ENCODE measurements at places on chromosomes 13 and 19.

GRCh38 chr19:10285393-10285792, 1.4 kb upstream of the ICAM4 start:
- DNase-seq: no peak

- peak; percentile 53 for DNase-seq
Measured at GRCh38 chr19:41218615-41219507, at the start of gene AXL. Gene AXL, plus strand, starts transcription at chr19:41219223. Its CDS starts 170 bp downstream, at chr19:41219393.

- no peak for DNase-seq
Measured at GRCh38 chr19:34457446-34457845, 24.1 kb upstream of the WTIP start.

GRCh38 chr13:106107061-106107460, 428.4 kb downstream of the EFNB2 start:
- DNase-seq: no peak

DNA sequence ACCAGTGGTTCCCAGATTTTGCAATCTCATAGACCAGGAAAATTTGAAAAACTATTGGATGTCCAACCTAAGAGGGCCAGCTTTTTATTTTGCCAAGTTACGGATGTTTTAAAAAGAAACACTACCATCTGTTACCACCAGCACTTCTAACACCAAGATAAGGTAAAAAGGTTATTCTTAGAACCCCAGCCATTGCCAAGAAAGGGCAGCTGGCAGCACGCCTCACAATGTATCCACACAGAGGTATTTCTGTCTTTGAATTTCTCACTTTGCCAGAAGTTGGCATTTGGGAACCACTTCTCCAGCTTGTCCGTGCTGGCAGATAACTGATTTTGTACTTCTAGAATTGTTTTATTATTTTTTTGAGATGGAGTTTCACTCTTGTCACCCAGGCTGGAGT, 28.7 kb downstream of the CAPN12 start:
- DNase-seq: no peak

DNA sequence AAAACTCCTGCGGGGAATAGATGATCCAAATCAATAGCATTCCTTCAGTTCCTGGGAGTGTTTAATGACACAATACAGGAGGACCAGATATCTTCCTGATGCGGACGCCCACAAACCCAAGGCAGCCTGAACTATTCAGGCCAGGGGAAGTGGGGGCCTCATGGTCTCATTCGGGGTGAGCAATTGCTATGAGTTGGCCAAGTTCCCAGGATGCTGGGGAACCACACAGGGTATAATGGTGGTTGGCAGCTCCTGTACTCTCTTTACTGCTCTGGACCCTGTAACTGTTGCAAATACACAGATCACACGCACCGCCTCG, 401.2 kb downstream of the IRS2 start:
- no peak for DNase-seq

DNA sequence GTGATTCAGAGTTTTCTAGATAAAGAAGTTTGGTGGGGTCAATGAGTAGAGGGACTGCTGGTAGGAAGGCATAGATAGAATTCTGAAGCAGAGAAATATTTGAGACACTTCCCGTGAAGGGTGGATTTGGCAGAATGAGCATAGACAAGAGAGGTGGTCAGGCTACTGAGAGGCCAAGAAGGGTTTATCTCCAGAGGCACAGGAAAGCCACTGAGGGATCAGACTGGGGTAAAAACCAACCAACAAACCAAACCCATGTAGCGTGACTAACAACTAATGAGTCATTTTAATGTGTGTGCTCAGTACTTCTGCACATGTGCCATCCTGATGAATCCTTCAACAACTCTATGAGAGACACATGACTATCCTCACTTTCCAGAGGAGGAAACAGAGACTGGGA, 60.0 kb upstream of the SERP2 start:
- no peak for DNase-seq

- DNase-seq: no peak
Measured at GRCh38 chr13:113753171-113753570, 5.9 kb upstream of the TMEM255B start.

DNA sequence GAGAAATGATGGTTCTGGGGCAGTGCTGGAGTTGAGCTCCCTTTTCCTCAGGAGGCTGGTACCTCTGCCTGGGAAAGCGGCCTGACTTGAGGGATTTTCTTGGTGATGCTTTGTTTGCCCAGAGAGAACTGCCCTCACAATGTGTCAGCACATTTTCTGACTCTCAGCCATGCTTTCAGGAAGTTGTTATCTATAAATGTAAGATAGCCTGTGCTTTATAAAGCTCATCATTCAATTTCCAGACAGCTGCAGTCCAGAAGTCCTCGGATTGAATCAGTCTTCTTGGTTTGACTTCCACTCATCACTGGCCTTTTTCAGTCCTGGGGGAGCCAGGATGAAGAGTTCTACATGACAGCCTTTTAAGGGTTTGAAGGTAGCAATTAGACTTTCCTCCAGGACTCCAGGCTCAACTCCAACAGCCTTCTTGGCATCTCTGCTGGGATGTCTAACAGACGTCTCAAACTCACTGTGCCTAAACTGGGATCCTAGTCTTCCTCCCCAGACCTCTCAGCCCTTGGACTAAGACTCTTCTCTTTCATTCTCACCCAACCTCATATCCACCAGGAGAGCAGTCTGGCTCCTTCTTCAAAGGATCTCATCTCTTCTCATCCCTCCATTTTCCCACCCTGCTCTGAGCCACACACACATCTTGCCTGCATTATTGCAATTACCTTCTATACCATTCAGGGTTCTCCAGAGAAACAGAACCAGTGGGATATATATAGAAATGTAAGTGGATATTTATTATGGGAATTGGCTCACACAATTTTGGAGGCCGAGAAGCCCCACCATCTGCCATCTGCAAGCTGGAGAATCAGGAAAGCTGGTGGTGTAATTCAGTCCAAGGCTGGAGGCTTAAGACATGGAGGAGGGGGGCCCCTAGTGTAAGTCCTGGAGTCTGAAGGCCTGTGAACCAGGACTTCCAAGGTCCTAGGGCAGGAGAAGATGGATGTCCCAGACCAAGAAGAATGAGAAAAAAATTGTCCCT, 13.1 kb downstream of the ERICH6B start:
- DNase-seq: peak; percentile 22

- no peak for DNase-seq
Measured at GRCh38 chr19:2254064-2254872, 1.9 kb downstream of the JSRP1 start.

DNA sequence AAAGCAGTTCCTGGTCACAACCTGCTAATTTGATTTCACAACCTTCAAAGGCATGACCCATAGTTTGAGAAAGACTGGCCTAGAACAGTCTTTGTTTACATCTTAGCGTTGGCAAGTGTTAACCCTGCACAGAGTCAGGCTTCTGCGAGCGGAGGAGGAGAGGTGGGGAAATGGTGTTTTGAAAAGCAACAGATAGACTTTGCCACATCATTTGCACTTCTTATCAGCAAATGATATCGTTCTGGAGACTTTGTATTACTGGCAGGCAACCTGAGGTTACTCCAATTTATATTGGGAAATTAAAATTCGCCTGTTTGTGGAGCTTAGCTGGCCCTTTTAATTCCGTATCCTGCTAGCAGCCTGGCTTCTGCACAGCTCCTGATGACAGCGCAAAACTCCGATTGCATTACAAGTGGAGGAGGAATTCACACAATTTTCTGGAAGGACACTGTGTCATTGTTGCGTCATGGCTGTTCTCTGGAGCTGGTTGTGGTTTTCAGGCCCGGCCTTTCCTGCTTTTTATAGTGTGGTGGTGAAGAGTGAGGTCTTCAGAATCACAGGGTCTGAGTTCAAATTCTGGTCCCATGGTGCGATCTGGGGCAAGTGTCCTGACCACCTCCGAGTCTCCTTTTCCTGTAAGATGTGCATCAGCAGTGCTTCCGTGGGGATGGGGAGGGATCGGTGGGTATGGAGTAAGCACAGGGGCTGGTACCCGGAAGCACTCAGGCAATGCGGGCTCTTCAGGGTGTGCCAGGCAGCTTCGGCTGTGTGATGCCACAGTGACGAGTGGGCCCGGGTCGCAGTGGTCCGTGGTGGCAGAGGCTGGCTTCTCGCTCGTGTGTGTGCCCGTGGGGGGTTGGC, 49.1 kb upstream of the EHD2 start:
- DNase-seq: no peak

- no peak for DNase-seq
Measured at GRCh38 chr19:38451036-38451435, 17.5 kb downstream of the RYR1 start.

DNA sequence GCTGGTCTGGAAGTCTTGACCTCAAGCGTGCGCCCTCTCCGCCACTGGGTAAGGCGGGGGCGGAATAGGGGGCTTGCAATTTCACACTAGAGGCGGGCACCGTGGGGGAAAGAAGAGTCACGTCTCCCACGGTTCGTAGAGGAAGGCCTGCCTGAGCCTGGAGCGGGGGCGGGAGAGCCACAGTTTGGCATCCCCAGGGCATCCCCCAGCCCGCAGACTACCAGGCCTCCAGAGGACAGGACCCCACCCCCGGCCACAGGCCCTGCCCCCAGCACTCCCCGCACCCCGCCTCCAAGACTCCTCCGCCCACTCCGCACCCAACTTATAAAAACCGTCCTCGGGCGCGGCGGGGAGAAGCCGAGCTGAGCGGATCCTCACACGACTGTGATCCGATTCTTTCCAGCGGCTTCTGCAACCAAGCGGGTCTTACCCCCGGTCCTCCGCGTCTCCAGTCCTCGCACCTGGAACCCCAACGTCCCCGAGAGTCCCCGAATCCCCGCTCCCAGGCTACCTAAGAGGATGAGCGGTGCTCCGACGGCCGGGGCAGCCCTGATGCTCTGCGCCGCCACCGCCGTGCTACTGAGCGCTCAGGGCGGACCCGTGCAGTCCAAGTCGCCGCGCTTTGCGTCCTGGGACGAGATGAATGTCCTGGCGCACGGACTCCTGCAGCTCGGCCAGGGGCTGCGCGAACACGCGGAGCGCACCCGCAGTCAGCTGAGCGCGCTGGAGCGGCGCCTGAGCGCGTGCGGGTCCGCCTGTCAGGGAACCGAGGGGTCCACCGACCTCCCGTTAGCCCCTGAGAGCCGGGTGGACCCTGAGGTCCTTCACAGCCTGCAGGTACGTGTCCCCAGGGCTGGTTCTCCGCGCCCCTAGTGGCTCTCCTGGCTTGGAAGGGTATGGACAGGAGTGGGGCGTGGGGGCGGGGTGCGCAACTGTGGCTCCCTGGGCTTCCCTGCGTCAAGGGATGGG, at the start of gene ANGPTL4:
Gene ANGPTL4 (plus strand): TSS at position 353 of the 969 bp plus-strand sequence. CDS start 167 bp downstream, at position 520.
- DNase-seq: peak; percentile 74

- DNase-seq: no peak
Measured at GRCh38 chr19:31863122-31863521, 482.3 kb upstream of the ZNF507 start.

DNA sequence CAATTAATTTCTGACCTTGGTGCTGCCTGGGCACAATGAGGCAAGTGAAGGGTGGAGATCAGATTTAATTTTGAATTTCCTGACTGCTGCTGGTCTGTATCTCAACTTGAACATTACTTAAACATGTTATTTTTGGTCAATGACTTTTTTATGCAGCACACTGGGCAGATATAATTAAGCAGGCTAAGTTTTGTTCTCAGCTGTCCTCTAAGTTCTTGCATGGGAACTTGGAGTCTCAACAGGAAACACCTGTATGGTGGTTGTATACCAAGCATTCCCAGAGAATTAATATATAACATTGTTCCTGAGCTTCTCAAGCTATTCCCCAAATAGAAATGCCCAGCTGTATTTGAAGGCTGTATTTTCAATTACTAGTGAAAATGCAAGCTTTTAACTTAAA, 113.5 kb upstream of the EDNRB start:
- DNase-seq: no peak

GRCh38 chr13:98508685-98509084, 68.2 kb downstream of the STK24 start:
- DNase-seq: no peak

GRCh38 chr13:75873494-75873893, 237.4 kb downstream of the LMO7 start:
- DNase-seq: no peak

- DNase-seq: no peak
Measured at GRCh38 chr13:93847162-93847561, 620.6 kb downstream of the GPC6 start.

DNA sequence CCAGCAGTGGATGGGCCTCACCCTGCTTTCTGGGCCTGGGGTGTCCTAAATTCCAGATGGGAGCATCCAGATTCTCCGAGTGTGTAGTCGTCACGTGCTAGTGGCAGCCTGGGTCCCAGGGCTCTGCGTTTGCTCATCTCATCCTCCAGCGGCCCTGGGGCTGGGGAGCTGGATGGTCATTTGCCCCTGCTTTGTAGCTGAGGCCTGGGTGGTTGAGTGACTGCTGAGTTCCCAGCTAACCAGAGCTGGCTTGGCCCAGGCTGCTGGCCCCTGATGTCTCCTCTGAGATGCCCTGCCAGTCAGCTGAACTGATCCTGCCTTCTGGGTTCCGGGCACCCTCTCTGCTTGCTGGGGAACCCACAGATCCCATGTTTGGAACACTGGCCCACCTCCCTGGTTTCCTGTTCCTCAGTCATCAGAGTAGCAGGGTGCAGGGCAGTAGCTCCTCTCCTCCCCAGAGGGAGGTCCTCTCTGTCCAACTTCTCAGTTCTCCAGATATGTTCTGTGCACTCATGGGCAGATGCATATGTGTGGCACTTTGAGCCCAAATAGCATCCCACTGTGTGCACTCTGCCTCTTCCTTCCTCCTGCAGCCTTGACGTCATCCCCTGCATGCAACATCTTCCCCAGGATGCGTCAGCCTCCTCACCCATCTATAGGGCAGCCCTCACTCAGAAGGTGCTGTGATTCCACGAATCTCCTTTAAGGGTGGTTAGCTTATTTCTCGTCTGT, 22.4 kb upstream of the CRTC1 start:
- no peak for DNase-seq

DNA sequence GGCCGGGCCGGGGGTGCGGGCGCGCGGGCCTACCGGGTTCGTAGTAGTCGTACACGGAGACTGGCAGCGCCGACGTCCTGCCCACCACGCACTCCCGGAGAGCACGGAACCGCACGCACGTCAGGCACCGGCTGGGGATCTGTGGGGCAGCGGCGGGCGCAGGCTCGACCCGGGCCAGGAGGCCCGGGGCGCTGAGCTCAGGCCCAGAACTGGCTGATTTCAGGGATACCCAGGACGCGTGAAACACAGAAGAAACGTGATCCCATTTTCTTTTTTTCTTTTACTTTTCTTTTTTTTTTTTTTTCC, 9.0 kb downstream of the F2RL3 start:
- no peak for DNase-seq

- no peak for DNase-seq
Measured at GRCh38 chr19:45817725-45818301, 2.7 kb upstream of the RSPH6A start.

DNA sequence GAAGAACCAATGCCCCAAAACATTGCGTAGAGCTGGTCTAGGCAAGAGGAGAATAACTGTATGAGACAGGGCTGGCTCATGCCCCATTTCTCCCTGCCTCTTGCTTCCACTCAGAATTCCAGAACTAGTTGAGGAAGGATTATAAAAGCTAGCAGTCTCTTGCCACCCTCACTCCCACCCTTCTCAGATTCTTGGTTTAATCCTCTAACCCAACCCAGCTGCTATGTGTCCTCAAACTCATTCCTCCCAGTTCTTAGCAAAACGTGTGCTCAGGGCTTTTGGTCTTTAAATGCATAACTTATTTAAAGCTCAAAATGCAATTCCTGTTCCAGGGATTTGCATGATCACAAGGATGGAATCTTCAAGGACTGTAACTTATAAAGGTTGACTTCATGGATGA, 466.3 kb downstream of the COG6 start:
- no peak for DNase-seq
